Hippocampal formation (tissue), 2 donors: ENCODE measurements at places on chromosomes 6 and 20.
A peak's percentile ranks its signal among the peaks of the same experiment; 100 is the strongest.

DNA sequence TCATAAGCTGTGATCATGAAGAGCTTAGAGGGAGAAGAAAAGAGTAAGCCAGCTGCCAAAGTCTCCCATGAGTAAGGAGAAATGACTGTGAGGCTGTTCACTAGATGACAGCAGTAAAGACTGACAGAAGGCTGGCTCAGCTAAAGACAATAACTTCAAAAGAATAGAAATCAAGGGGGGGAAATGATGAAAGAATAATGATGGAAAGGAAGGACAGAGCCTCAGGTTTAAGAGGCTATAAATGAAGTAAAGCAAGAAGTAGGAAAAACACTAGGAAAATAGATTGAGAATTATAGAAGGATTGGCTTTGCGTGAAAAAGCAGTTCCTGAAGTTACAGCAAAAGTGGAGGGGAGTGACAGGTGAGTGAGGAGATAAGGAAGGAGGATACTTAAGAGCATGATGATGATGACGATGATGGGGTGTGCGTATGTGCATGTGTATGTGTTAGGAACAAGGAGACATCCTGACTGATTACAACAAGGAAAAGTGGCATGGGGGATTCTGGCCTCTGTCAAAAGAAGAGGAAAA, 48.2 kb downstream of the HBS1L start:
- no peak for DNase-seq

GRCh38 chr20:31515775-31516107, 1.5 kb downstream of the HM13 start:
- DNase-seq: no peak

GRCh38 chr6:53347921-53348370, 804 bp downstream of the ELOVL5 start:
- DNase-seq: peak; percentile 35

DNA sequence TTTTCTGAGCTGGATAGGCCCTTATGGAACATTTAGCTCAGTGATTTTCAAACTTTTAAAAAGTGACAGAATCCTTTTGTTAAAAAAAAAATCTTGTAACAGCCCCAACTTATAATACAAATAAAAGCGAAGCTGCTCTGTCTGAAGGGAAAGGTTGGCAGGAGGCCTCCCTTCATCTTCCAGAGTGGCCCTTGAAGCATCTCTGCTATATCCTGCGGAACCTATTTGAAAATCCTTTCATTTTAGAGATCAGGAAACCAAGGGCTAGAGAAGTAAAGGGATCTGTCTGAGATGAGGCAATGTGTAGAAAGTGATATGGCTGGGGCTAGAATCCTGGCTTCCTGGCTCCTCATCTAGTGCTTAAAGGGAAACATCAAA, 107.8 kb downstream of the UBE3D start:
- DNase-seq: no peak
